ENCODE measurements at places on chromosomes 6 and 20.
A peak's percentile ranks its signal among the peaks of the same experiment; 100 is the strongest.

- DNase-seq: no peak
Observed at GRCh38 chr6:77037439-77037838, 425.9 kb downstream of the HTR1B start.

- no peak for DNase-seq
Observed at GRCh38 chr6:6220718-6221117, 99.7 kb downstream of the F13A1 start.

DNA sequence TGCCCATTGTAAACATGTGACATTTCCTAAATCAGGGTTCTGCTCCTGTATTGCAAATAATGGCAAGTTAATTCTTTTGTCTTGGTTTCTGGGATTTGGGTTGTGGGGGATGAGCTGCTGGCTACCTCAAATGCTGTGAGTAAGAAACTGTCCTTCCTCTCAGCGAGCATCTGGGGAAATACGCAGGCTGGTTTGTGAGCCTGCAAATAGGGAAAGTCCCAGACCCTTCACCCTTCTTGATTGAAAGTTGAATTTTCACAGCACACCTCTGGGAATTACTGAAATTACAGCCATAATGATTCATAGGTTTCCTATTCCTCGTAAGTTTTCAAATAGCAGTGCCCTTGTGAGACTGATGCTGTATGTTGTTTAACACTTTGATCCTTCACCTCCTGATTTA, 138.1 kb downstream of the TBXT start:
- DNase-seq: no peak

DNA sequence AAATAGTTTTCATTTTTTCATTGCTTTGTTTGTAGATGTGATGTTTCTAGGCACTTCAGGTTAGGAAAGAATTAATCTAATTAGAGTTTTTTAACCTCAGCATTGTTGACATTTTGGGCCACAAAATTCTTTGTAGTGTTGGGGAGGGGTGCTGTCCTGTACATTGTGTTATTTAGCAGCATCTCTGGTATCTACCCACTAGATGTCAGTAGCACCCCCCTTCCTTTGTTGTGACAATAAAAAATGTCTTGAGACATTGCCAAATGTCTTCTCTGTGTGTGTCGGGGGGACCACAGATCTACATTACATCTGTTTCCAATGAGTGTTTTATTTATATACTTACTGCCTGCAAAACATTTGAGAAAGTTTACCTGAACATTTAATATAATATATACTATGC, 45.6 kb downstream of the EYA4 start:
- no peak for DNase-seq

DNA sequence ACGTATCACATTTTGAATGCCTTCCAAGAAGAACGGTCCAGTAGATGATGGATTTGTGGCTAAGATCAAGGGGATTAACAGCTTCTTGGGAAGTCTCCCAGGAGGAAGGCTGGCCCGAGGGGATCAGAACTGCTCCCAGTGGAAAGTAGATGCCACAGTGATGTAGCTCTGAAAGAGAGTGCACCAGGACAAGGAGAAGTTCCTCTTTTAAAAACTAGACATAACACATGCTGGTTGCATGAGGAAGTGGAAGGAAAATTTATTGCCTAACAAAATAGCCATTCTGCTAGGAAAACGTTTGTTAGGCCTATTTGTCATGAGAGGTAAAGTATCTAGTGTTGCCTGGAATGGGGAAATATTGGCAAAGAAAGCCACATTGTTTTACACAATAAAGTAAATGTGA, 87.8 kb downstream of the CDH26 start:
- DNase-seq: no peak

- no peak for DNase-seq
Observed at GRCh38 chr6:142008016-142008735, 124.5 kb upstream of the GJE1 start.

GRCh38 chr6:36615018-36615761, 21.0 kb downstream of the SRSF3 start:
- DNase-seq: peak; percentile 46

GRCh38 chr6:139904158-139904533, 529.7 kb upstream of the CITED2 start:
- DNase-seq: no peak

DNA sequence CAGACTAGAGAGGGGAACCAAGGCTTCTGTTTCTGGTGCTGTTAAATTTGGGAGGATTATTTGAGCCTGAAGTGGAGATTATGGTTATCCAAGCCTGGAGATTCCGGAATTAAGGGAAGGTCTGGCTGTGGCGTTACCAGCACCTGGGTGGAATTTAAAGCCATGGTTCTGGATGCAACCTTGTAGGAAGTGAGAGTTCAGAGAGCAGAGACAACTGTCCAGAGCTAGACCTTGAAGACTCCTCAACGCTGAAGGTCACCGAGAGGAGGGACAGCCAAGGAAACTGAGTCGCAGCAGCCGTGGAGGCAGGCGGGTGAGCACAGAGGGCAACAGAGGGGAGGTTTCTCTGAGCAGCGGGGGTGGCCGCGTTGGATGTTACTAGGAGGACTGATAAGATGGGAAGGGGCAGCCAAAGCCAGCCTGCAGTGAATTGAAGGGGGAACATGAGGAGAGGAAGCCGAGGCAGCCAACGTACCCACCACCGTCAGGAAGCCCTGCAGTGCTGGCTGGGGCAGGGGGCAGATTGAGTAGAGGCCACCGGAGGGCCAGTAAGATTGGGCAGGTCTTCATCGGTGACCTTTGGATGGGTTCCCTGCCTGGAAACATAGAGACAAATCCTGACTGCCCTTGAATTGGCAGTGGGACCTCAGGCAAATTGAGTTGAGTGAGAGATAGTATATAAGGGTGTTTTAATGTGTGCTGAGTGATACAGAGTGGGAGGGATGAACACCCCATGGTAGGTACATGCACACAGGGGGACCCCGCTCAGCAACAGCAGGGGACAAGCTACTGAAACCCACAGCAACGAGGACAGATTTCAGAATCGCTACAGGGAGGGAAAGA, 90.3 kb downstream of the SNX5 start:
- no peak for DNase-seq

DNA sequence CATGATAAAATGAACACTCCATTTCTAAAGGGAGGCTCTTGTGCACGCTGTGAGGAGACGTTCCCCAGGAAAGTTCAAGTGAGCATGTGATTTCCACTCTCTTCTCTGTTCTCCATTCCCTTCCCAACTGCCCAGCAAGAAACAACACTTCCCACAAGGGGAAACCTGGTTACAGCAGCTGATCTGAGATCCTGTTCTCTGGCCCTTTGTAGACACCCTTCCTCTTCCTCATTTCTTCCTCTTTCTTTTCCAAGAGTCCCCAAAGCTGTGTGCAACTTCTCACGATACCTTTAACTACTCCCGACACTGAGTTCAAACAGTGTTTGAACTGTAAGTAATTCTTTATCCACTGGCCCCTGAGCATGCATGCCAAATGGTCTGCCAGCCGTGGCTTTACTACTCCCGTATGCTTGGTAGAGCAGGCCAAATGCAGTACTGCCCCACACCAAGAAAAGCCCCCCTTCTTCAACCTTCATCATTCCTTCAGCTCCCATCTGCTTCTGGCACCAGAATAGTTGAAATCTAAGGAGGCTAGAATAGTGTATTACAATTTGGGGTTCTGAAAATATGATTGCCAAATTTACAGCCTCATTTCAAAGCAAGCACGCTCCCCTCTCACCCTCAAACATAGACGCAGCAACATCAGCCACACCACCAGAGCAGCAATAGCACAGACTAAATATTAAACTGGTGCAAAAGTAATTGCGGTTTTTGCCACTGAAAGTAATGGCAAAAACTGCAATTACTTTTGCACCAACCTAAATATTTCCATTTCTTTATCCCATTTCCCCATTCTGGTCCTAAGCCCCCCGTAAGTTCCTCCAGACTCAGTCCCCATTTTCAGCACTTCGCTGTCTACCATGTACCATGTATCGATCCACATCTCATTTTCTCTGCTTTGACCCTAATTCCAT, 4.3 kb downstream of the HLA-DMB start:
- no peak for DNase-seq

GRCh38 chr6:85388531-85388930, 61.4 kb upstream of the NT5E start:
- DNase-seq: no peak

DNA sequence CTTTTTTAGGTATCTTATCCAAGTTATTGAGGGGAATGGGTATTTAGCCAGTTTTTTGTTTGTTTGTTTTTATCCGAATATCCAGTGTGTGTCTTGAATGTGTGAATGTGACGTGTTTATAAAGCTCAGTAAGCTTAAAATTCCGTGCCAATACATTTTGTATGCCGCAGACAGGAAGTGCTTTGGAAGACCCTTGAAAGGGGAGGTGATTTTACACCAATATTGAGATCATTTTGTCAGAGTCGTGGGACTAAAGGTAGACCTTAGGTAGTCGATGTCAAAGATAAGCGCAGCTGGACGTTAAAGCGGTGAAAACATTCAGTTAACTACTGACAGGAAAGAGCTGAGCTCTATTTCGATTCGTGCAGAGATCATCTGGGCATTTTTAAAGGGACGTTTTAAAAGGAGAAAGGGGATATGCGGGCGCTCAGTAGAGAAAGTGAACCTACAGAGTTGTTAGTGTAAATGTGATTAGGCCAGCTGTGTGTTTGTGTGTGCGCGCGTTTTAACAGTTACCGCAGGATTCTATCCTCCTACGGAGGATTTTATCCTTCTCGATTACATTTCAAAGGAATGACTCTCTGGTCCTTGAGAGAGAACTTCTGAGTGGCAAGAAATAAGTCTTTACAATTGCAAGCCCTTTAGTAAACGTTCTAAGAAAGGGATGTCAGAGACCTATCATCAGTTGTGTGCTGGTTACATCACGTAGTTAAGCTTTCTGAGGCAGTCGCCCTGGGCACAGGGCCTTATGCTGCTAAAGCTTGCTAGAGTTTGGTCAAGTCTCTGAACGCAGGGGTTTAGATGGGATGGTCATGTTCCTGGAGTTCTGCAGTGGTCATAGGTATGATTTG, 625 bp upstream of the ECHDC1 start:
- peak; percentile 5 for DNase-seq

DNA sequence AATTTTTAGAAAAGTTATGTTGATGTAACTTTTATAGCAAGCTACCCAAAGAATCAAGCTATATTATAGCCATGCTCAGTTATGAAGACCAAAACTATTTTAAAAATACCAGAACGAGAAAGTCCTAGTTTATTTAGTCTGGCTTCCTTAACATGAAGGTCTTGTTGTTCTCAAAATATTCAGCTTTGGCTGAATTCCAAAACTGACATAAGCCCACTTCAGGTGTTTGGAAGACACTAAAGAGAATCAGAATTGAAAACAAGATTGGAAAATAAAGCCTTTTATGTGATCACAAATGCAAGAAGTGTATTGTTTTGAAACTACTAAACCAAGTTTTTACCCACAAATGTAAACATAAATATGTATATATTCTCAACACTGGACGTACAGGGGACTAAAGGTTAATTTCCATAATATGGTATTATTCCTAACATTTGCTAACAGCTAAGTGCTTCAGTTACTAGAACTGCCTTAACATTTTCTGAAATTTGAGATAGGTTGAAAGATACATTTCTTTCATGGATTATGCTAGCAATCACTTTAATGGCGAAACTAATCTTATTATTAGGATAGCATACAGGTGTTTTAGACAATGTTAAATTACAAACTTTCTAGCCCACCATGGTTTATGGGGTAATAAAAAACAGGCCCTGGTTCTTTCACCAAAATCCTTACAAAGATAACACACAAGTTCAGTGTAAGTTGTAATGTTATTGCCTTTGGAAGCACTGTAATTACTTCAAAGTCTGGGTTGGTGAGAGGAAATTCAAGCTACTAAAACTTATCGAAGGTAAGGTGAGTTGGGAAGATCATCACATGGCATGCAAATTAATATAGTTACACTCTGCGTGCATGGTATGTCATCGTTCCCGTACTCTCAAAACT, 1.6 kb downstream of the MAP3K5 start:
- no peak for DNase-seq

GRCh38 chr20:63074631-63075030, 67.9 kb upstream of the BHLHE23 start:
- no peak for DNase-seq

DNA sequence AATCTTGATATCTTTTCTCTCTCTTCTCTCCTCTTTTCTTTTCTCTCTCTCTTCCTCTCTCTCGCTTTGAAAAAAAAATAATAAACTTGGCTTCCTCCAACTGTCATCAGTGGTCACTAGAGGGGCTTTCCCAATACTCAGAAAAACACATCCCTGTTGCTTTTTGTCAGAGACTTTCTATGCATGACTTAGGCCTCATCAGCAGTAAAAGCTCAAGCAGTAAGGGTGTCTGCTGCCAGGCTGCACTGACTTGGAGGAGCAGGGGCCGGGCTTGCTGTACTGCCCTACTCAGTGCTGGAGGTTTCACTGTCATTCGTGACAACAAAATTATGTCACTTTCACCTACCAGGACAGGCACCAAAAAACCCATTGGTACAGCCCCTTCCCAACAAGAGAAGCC, 272.0 kb downstream of the ADGB start:
- DNase-seq: no peak

DNA sequence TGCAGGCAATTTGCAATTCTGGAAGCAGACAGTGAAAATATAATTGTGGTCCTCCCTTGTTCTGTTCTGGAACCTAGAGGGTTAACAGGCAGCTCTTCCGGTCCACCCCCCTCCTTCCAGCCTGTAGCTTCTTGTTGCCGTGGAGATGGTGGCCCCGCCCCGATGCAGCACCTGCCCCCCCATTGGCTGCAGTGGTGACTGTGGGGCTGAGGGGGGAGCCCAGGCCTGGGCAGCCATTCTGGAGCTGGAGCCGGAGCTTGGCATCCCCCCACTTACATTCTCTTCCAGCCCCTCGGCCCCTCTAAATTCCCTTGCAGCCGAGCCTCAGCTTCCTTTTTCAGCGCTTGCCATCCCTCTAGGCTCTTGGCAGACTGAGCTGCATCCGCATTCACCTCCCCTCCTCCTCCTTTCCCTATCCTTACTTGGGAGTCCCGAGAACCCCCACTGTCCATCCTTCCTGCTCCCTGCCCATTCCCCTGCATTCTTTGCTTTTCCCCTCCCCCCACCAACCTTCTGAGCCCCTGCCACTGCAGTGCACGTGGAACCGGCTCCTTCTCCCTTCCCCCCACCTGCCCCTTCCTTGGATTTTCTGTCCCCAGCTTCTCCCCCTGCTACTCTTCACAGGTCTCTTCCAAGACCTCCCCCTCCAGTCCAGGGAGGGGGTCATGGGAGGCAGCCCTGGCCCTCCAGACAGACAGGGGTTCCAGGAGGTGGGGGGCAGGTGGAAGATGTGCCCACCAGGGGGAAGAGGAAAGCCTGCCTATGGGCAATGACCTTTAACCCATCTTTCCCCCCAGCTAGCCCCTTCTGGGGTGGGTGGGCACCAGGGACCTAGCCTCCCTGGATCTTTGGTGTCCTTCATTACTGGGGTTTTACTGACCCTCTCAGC, 11.4 kb downstream of the SYNGAP1 start:
- peak; percentile 88 for DNase-seq

GRCh38 chr6:75370011-75370410, 85.4 kb upstream of the TMEM30A start:
- DNase-seq: no peak

- DNase-seq: no peak
Observed at GRCh38 chr20:1830240-1830639, 65.0 kb upstream of the SIRPA start.

GRCh38 chr20:19530006-19530405, 228.1 kb upstream of the RIN2 start:
- DNase-seq: no peak

Data from CD4-positive, alpha-beta T cell treated with Interleukin-4 for 4 hours (primary cell).